Activated CD4-positive, alpha-beta T cell treated with anti-CD3 and anti-CD28 coated beads for 4 hours (primary cell): ENCODE measurements at places on chromosomes 1 and 21.

- DNase-seq: no peak
Measured at GRCh38 chr1:161945306-161946060, 78.2 kb downstream of the OLFML2B start.

- no peak for DNase-seq
Measured at GRCh38 chr1:167054946-167055630, 35.1 kb downstream of the GPA33 start.

DNA sequence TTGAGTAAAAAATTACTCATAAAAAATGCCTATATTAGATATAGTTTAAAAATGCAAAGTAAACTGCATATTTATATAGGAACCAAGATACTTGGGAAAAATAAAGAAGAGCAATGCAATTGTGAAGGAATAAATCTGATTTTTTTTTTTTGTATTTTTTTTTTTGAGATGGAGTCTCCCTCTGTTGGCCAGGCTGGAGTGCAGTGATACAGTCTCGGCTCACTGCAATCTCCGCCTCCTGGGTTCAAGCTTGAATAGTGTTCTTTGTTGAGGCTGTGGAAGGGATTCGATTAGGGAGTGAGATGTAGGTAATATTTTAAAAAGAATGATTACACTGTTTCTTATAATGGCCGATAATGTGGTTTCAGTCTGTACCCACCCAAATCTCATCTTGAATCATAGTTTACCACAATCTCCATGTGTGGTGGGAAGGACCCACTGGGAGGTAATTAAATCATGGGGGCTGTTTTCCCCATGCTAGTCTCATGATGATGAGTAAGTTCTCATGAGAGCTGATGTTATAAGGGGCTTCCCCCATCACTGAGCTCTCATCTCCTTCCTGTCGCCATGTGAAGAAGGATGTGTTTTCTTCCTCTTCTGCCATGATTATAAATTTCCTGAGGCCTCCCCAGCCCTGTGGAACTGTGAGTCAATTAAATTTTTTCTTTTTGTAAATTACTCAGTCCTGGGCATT, 1765.9 kb downstream of the PLA2G4A start:
- no peak for DNase-seq

GRCh38 chr1:59044535-59045121, 252.3 kb upstream of the FGGY start:
- DNase-seq: no peak

GRCh38 chr1:218323568-218324225, 21.4 kb upstream of the TGFB2 start:
- DNase-seq: no peak
